ENCODE measurements at places on chromosomes 2 and 18.

DNA sequence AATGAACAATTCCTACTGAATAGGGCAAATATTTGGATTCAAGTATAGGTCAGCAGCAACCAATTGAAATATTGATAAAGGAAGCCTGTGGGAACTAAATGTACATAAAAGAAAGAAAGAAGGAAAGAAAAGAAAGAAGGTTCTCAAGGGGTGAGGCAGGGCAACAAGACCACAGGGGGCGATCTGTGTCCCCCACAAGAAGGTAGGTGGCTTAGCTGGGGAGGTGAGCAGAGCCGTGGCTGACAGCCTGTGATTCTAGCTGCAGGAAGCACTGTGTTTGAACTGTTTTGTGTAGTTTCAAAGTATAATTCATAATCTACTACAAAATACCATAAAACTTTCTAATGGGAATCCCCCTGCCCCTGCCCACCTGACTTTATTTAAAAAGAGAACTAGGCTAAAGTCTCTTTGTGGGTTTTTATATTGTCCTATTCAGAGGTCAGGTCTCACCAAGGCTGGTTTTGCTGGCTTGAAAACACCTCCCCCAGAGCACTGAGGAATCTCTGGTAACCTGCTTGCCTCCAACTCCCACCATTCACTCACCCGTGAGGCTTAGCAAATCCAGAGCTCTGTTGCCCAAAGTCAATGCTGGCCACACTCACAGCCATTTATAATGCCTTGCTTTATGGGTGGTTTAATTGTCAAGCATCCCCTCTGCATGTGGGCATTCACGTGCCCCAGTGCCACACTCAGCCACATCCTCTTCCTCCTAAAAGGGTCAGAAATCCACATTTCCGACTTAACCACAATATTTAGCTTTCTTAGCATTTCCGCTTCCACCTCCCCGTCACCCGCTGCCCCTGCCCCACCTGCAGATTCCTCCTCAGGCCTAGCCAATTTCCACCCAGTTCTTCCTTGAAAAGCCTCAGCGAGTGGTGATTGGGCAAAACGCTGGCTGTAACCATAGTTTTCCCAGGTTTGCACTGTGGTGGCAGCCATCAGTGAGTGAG lies 36.4 kb upstream of the LMAN1 start:
- peak; percentile 48 for DNase-seq

- DNase-seq: no peak
These were observed 164.5 kb downstream of the TDRD15 start for GRCh38 chr2:21288299-21288698.

GRCh38 chr2:3223080-3223923 lies 154.3 kb downstream of the EIPR1 start:
- DNase-seq: no peak

DNA sequence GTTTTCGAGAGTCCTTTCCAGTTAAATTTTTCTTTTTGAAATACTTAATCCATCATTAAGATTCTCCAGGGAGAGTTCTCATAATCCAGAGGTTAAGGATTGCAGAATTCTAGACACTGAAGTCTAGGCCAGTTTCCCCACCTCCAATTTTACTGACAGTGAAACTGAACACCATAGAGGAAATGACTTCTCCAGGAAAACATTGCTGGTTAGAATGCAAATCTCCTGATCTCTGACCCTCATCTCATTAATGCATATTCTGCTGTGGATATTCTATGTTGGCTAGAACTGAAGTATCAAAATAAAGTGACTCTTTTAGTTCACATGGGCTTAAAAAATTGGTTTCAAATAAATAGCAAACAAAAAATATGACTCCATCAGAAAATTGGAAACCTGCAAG lies 105.8 kb upstream of the UGP2 start:
- DNase-seq: no peak

GRCh38 chr2:140424471-140424870 lies 1644.3 kb upstream of the NXPH2 start:
- DNase-seq: no peak

GRCh38 chr2:186274936-186275575 lies 211.0 kb upstream of the ZC3H15 start:
- no peak for DNase-seq

DNA sequence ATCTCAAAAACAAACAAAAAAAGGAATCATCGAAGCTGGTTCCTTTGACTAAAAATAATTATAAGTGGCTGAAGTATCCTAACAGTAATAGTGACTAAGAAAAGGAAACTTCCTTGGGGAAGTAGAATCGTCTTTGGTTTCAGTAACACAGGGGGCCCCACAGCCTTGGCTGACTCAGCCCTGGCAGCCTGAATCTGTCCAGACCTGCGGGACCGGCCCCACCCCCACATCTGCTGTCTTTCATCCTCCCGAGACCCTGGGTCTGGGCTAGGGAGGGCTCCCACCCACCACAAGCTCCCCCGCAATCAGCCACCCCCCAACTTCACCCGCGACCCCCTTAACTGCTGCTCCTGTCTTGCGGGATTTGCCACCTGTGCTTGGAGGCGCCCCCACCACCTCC lies 1452.6 kb upstream of the ACVR2A start:
- no peak for DNase-seq

DNA sequence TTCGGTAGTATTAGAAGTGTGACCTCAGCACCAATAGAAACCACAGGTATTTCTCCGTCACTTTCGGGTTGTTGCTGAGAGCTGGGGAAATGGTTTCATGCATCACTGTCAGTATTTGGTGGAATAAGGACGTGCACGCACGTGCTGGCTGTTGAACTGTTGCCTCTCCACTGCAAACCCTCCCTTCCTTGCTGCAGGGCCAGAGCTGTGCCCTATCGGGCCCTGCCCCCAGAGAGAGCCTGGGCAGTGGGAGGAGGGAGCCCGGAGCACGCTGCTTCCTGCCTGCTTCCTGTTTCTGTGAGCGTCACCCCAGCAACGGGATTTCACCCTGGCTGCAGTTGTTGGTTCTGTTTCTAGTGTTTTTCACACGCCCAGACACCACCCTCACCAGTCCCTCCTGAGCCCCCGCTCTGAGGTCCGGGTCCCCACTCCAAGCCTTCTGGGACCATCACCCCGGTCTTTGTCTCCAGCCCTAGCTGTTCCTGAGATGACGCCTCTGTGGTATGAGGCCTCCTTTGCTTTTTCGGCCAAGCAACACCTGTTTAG lies 47.4 kb downstream of the LRRFIP1 start:
- DNase-seq: no peak

DNA sequence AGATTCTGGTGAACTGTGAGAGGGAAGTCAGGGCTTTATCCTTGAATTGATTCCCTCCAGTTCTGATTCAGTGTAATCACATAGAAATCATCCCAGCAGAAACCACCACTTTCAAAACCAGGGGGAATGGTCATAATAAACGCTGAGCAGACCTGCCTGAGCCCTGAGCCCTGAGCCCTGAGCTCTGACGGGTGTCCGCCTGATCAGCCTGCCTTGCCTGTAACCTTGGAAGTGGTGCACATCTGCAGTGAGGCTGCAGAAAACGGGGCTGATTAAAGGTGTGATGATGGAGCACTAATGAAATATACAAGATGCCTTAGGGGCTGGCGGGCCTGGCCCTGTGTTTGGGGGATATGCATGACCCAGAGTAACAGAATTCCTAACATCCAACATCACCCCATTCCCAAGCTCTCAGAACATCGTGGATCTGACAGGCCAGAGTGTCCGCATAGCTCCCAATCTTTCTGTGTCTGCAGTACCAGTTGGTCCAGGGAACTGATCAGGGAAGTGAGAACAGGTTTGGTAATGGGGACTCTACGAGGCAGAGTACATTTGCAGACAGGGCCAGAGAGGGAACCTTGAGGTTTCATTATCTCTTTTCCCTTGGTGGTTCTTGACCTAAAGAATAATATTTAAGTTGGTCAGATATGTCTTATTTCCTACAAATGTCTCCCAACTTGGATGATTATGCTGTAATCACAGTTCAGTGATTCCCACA lies 37.8 kb downstream of the KCTD18 start:
- no peak for DNase-seq

GRCh38 chr2:202299712-202300111 lies 34.1 kb downstream of the NOP58 start:
- no peak for DNase-seq

GRCh38 chr2:27375513-27376099 lies 4.9 kb downstream of the ZNF513 start:
- no peak for DNase-seq

GRCh38 chr2:224893848-224894247 lies 148.4 kb downstream of the DOCK10 start:
- DNase-seq: no peak

DNA sequence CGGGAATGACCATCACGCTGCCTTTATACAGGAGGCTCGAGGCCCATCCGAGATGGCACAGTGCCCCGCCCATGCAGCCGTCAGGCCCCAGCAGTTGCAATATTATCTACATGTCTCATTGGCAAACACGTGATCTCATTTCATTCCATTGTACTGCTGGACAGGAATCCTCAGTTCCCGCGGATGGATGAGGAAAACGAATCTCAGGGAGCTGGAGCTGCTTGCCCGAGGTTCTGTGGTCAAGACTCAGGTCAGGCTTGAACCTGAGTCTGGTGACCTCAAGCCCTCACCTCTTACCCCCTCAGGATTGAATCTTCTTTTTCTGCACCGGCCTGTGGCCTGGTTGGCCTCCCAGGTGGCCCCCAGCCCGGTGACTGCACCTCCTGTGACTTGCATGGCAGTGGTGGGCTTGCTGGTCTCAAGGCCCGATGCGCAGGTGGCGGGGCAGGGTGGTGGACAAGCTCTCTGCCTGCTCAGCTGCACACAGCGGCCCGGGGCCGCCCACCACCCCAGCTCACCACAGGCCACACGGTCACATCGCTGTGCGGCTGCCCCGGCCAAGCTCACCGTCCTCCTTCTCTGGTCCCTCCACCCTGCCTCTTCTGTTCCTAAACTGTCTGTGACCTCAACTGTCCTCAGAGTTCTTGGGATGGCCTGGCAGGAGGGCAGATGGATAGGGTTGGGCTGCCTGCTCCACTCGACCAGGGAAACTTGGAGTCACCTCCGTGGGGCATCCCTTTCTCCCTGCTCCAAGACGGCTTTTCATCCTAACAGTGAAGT lies 52.0 kb upstream of the HS6ST1 start:
- DNase-seq: no peak

- DNase-seq: no peak
These were observed 145.5 kb downstream of the ACKR3 start for GRCh38 chr2:236715077-236715476.

DNA sequence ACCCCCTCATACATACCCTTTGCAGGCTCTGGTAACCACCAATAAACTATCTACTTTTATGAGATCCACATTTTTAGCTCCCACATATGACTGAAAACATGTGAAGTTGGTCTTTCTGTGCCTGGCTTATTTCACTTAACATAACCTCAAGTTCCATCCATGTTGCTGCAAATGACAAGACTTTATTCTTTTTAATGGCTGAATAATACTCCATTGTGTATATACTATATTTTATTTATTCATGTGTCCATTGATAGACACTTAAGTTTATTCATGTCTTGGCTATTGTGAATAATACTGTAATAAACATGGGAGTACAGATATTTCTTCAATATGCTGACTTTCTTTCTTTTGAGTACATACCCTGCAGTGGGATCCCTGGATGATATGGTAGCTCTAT lies 45.9 kb downstream of the SCN7A start:
- DNase-seq: no peak

GRCh38 chr2:229445501-229446211 lies 174.6 kb upstream of the PID1 start:
- DNase-seq: no peak

GRCh38 chr2:20516646-20517341 lies 69.9 kb downstream of the RHOB start:
- no peak for DNase-seq

DNA sequence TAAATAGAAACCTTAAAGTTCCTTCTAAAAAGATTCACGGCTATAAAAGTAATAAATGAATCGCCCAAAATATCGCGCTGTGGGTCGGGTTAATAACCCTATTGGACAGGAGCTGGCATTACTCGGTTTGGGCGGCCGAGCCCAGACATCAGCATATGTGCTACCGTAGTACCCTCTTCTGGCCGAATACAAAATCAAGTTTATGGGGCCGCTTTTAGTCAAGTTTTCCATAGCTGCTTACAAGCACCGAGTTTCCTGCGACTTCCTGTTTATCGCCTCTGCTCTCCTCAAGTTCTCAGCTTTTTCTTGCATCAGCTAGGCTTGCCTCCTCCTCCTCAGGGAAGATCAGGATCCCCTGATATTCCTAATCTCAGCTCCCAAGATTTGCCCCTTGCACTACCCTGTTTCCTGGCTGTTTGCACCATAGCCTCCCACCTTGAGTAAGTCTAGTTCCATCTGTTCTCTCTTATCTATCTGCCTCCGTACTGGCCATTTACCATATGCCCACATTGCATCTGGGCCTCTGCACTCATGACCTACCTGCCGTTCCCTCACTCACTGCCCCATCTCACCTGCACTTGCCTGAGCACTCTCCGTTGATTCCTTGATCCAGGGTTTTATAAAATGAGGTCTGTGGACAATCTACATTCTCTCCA lies 56.1 kb downstream of the SLC35F5 start:
- DNase-seq: peak; percentile 8

DNA sequence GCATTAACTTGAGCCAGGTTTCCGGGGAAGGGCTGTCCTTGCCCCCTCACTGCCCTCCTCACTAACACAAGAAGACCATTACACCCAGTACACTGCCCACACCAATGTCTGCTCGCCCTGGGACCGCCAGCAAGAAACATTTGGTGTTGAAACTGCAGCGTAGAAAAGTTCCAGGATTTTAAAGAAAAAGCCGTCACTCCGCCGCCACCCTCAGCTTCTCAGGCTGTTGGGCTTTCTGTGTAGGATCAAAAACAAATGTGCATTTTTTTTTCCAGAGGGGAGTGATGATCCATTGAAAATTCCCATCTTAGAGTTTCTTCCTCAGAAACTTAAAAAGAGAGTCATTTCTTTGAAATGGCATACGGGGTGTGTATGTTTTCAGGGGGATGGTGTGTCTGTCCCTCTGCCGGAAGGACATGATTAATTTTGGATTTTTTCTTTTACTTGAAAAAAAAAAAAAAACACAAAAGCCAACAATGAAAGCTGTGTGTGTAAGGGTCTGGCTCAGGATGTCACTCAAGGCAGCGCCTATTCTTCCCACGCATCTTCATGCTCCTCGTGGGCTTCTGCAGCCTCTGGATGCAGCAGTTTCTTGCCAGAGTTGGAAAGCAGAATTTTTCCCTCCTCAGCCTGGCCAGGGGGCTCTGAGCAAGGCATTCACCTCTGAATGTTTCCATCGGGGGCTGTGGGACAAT lies 184.9 kb downstream of the GLI2 start:
- no peak for DNase-seq

DNA sequence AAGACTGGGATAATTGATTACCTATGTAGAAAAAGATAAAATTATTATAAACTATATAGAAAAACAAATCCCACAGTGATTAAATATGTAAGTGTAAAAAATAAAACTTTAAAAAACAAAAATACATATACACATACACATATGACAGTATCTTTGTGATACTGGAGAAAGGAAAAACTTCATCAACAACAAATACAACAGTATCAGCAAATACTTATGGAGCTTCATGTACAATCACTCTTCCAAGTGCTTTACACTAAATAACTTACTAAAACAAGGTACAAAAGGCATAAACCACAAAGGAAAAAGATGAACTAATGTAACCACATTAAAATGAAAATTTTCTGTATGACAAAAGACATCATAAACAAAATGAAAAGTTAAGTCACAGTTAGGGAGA lies 24.1 kb upstream of the GFPT1 start:
- DNase-seq: no peak

- DNase-seq: no peak
These were observed 107.1 kb downstream of the ABCA12 start for GRCh38 chr2:215031321-215031720.

All from NCI-H146 (cell line).